ENCODE measurements at places on chromosomes 16 and 17. TPM values are rescaled to one million over a fixed set of nuclear protein-coding genes. Genes with fewer than 3 reads are reported as not detected.

CDRT15L2 gene
- not detected for total RNA-seq

CCL18 gene
- total RNA-seq = 0.61 TPM

GGT6 gene
- not detected for total RNA-seq

CTRB2 gene
- total RNA-seq = not detected

KRTAP2-3 gene
- not detected for total RNA-seq

FBXO39 gene
- total RNA-seq = not detected

SCGB1C2 gene
- total RNA-seq = not detected

SLC13A2 gene
- total RNA-seq = not detected

HOXB1 gene
- total RNA-seq = not detected

KREMEN2 gene
- not detected for total RNA-seq

MT1A gene
- total RNA-seq = 1.1 TPM

INTS2 gene
- 28.2 TPM for total RNA-seq

IL21R gene
- 85.4 TPM for total RNA-seq

DNAI2 gene
- total RNA-seq = 0.36 TPM

USP43 gene
- total RNA-seq = 0.32 TPM

TMED6 gene
- 1.4 TPM for total RNA-seq

DNAH9 gene
- total RNA-seq = not detected

DNAH2 gene
- 0.23 TPM for total RNA-seq

KRT31 gene
- total RNA-seq = not detected

HASPIN gene
- 17.1 TPM for total RNA-seq

KRTAP9-2 gene
- total RNA-seq = not detected

KCNJ18 gene
- total RNA-seq = not detected

KRT40 gene
- total RNA-seq = not detected

MEFV gene
- total RNA-seq = 0.19 TPM

CHST6 gene
- total RNA-seq = 0.06 TPM

PERCC1 gene
- total RNA-seq = 0.70 TPM

TPPP3 gene
- total RNA-seq = not detected

NLRP1 gene
- total RNA-seq = 19.1 TPM

FBXW10 gene
- not detected for total RNA-seq

RASD1 gene
- total RNA-seq = 0.61 TPM

PRSS36 gene
- 0.23 TPM for total RNA-seq

ZNF469 gene
- 1.5 TPM for total RNA-seq

SP6 gene
- total RNA-seq = not detected

RRAD gene
- total RNA-seq = 0.50 TPM

CX3CL1 gene
- not detected for total RNA-seq

POLR2A gene
- 198 TPM for total RNA-seq

ZSCAN32 gene
- 13.1 TPM for total RNA-seq

PABPN1L gene
- not detected for total RNA-seq

SDR42E2 gene
- total RNA-seq = not detected

Data from activated CD8-positive, alpha-beta memory T cell treated with anti-CD3 and anti-CD28 coated beads for 36 hours (primary cell).